ENCODE measurements at places on chromosomes 1 and 21. TPM values are rescaled to one million over a fixed set of nuclear protein-coding genes. Genes with fewer than 3 reads are reported as not detected.

The CIART gene
- total RNA-seq: 2.2 TPM

GRCh38 chr1:19363536-19364152, 51.5 kb downstream of the SLC66A1 start:
- DNase-seq: no peak

- DNase-seq: peak; percentile 54
Observed at GRCh38 chr21:14591882-14592281, 45.8 kb upstream of the SAMSN1 start.

DNA sequence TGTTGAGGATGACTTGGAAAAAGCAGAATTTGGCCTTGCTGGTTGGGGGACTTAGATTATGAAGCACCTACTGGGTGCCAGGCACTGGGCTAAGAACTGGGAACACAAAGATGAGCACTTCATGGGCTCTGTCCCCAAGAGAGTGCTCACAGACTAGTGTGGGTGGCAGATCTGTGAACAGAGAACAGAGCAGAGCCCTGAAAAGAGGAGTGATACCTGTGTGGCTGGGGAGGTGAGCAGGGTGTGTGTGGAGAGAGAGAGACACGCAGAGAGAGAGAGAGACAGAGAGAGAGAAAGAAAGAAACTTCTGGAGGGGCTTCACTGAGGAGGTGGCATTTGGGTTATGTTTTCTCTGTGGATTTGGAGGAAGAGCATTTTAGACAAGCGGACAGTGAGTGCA, 61.1 kb upstream of the PPP2R5A start:
- no peak for DNase-seq

GRCh38 chr1:158131217-158131616, 49.5 kb upstream of the CD1D start:
- no peak for DNase-seq

The NGF gene
- total RNA-seq: 3.2 TPM

The LUZP1 gene
- 12.0 TPM for total RNA-seq

- no peak for DNase-seq
Observed at GRCh38 chr1:219657186-219657585, 44.3 kb upstream of the ZC3H11B start.

DNA sequence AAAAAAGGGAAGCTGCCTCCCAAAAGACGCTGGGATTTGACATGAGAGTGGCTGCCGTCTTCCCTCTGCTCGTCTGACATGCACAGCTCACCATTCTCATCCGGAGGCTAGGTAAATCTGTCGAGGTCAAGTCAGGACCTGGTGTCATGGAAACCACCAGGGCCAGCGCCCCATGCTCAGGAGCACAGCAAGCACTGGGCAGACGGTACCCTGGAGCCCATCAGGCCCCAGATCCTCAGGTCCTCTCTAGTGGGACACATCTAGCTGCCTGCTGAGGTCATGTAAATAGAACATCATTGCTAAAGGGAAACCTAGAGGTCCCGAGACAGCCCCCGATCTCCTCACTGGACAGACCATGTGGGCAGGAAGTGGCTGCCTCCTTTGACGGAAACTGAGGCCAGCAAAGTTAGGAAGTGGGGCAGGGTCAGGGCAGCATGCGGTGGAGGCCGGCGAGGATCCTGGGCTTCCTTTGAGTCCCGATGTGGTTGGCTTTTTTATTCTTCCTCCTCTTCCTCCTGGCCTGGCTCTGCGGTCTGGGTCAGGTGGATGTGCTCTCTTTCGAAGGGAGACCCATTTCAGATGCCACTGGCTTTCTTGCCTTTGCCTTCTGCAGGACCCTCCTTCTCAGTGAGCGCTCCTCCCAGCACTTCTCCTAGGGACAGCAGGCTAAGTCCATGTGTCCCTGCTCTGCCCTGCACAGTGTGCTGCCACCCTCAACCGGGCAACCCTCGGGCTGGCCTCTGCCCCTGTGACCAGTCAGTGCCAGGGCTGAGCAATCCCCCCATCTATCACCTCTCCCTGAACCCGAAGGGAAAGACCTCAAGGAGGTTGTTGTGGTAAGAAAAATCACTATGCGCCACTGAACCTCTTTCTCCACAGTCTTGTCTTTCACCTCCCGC, 5.9 kb downstream of the AGT start:
- no peak for DNase-seq

- DNase-seq: no peak
Observed at GRCh38 chr1:76625886-76626678, 241.2 kb upstream of the ST6GALNAC5 start.

The C8B gene
- total RNA-seq: not detected

DNA sequence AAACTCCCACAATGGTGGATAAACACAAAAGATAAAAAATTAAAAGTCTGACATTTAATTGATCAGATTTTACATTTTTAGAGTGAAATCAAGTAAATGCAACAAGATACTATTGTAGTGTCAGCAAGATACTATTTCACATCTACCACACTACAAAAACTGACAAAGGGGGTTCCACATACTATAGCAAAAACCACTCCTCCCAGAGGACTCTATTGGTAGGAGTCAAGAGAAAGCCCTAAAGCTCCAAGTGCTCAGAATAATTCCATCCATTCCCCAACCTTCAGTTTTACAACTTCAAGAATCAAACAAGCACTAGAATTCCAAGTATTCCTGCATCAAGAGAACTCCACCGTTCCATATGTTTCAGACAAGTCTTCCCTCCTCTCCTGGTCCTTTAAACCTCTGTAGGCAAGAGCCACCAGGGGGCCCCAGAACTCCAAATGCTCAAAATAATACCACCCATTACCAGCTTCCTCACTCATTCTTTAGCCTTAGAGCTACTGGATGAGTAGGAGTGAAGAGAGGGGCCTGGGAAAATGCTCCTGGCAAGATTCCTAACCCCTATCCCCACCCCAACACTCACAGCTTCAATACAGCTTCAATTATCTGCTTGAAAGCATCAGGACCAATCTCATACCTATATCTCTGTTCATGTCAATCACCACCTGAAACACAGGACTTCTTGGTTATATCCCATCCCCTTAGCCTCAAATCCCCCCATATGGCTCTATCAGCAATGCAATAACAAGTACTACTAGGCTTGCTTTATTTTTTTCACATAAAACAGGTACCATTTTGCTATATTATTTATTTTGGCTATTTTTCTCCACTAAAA, 9.9 kb downstream of the TOR1AIP2 start:
- DNase-seq: peak; percentile 43

The ASPM gene
- 14.2 TPM for total RNA-seq

- no peak for DNase-seq
Observed at GRCh38 chr1:37317870-37318467, 156.4 kb upstream of the ZC3H12A start.

GRCh38 chr1:9400425-9401079, 107.9 kb downstream of the SPSB1 start:
- peak; percentile 28 for DNase-seq

- DNase-seq: no peak
Observed at GRCh38 chr1:228275179-228275429, 67.3 kb downstream of the OBSCN start.

- peak; percentile 96 for DNase-seq
Observed at GRCh38 chr1:66402194-66402593, 131.8 kb upstream of the SGIP1 start.

The KRTAP27-1 gene
- not detected for total RNA-seq

- DNase-seq: no peak
Observed at GRCh38 chr1:57082711-57083439, 117.1 kb upstream of the C8B start.
